AG20443 (cell line): ENCODE measurements at places on chromosomes 13 and 19.
A peak's percentile ranks its signal among the peaks of the same experiment; 100 is the strongest.

DNA sequence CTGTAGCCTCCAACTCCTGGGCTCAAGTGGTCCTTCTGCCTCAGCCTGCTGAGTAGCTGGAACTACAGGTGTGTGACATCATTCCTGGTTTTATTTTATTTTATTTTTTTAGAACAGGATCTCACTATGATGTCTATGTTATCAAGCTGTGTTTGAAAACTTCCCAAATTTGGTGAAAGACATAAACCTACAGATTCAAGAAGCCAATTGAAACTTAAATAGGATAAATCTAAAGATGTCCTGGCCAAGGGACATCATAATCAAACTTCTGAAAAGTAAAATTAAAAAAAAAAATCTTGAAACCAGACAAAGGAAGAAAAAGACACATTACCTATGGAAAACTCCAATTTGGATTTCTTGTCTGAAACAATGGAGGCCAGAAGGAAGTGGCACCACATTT lies 23.1 kb upstream of the PDX1 start:
- no peak for DNase-seq

DNA sequence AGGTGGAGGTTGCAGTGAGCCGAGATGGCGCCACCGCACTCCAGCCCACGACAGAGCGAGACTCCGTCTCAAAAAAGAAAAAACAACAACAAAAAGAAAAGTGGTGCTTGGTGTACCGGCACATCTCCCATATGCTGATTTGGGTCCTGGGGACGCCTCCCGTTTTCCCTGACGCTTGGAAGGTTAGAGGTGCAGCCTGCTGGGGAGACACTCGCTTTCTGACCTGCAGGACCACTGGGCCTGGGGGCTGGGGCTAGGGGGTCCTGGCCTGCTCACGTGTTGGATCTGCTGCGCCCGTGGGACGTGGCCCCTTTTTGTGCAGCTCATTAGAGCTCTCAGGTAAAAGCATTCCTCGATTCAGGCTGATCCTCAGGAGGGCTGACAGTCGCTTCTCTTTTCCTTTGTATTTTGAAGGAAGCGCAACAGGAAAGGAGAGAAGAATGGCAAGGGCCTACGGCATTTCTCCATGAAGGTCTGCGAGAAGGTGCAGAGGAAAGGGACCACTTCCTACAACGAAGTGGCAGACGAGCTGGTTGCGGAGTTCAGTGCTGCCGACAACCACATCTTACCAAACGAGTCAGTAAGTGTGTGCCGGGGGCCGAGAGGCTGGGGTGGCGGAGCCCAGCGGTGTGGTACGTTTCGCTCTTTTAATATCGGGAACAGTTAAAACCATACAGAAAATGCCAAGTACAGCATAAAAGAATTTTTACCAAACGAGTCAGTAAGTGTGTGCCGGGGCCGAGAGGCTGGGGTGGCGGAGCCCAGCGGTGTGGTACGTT lies 25.1 kb downstream of the ATP4B start:
- no peak for DNase-seq

GRCh38 chr19:1744133-1744665 lies 9.1 kb upstream of the ONECUT3 start:
- no peak for DNase-seq

DNA sequence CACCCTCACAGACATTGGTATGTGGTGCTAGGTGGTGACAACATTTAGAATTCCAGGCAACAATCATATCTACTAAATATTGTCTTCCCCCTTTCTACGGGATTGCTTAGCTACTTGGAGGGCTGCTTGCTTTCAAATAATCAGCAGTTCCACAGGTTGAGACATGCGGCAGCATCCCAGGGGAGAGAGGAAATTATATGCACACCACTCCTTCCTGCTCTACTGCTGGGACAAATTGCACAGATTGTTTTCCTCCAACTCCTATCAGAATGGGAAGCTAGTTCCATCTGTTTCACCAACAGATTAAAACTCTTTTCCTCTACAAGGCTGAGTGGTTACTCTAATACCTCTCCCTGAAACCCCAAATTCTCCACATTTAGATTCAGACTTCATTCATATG lies 275.4 kb downstream of the DNAJC15 start:
- DNase-seq, result no peak

DNA sequence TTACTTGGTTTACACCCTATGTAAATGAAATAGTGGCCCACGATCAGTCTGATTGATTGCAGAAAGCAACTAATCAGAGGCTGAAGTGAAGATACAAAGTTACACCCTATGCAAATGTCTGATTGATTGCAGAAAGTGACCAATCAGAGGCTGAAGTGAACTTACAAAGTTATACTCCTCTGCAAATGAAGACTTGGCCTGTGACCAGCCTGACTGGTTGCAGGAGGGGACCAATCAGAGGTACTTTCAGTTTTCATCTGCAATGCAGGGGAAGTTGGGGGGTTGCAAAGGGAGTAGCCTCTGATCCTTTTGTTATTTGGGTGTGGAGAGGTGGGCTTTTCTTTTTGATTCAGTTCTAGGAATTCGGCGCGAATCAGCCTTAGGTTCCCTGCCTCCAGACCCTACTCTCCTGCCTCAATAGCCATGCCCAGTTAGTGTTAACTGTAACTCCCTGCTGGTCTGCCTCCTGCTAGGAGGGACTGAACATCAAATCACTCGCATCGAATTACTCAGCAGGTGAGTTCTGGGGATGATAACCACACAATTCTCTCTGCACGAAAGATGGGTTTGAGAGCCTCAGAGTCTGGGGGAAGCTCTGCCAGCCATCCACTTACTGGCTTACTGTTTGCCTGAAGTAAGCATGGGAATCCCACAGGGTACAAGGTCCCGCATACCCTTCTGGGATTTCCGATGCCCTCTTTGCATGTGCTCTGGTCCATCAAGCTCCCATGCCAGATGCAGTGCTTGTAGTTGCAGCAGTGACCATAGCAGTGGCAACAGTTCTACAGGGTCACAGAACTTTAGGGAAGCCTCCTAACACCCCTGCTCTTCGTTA lies 7.5 kb downstream of the ARL11 start:
- DNase-seq, result no peak

DNA sequence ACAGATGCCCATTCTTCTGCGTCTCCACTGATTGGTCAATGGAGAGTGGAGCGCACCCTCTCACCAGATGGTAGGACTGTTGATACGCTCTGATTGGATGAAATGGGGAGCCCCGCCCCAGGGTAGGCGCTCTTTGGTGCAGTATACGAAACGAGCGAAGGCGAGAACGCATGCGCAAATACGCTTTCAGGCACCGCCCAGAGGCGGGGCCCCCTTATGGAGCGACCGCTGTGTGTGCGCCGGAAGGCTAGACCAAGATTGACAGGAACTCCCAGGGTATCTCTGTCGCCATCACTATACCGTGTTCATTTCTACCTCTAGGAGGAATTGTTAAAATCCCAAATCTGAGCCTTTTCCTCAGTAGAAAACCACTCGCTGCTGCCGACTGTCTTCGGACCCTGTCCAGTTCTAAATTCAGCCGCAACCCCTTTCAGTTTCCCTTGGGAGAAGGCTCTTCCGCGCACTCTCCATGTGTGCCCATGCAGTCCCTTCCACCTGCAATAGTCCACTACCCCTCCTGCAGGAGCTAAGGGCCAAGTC lies 720 bp upstream of the HNRNPL start:
- peak; percentile 95 for DNase-seq

- no peak for DNase-seq
These were observed 201.8 kb downstream of the LHFPL6 start for GRCh38 chr13:39401046-39401705.

- no peak for DNase-seq
These were observed 41.1 kb downstream of the ZNF729 start for GRCh38 chr19:22327321-22327720.

- no peak for DNase-seq
These were observed 32.5 kb upstream of the C1QTNF9 start for GRCh38 chr13:24276861-24277260.

- no peak for DNase-seq
These were observed 10.2 kb downstream of the WDFY2 start for GRCh38 chr13:51594432-51594831.

DNA sequence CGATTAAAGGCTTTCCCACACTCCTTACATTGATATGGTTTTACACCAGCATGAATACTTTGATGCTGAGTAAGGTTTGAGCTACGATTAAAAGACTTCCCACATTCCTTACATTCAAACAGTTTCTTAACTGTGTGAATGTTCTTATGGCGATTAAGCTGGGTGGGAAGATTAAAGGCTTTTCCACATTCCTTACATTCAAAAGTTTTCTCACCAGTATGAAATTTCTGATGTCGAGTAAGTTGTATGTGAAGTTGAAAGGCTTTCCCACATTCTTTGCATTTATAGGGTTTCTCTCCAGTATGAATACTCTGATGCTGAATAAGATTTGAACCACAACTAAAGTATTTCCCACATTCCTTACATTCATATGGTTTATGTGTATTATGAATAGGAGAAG lies 20.0 kb downstream of the ZNF780B start:
- no peak for DNase-seq

DNA sequence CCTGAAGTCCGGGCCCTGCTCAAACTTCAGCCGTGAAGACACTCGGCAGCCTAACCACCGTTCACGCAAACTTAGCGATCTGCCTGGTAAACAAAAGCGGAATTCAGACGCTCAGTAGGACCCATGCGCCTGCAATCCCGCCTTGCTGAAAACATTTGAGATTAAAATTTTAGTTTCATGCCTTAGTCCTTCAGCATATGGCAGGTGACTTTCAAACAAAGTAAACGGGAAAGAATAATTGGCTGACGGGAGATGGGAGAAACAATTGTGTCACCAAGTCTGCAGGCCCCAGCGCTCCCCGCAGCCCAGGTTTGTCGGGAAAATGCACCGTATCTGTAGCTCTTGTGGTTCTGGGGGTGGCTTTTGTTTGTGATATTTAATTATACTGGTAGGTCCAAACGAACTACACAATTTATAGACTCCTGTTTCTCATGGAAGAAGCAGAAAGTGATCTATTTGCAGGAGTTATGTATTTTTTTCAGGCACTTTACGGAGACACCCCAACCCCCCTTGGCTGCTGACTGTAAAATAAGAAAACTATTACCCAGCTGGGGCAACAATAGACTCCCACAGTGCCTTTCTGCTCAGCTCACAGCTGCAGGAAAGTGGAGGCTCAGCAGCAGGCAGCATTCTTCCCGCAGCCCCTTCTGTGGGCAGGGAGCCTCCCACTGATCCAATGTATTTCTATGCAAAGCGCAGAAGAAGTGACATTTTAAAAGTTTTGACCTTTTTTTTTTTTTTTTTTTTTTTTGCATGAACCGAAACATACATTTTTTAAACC lies 94.8 kb downstream of the SOX1 start:
- DNase-seq, result no peak

DNA sequence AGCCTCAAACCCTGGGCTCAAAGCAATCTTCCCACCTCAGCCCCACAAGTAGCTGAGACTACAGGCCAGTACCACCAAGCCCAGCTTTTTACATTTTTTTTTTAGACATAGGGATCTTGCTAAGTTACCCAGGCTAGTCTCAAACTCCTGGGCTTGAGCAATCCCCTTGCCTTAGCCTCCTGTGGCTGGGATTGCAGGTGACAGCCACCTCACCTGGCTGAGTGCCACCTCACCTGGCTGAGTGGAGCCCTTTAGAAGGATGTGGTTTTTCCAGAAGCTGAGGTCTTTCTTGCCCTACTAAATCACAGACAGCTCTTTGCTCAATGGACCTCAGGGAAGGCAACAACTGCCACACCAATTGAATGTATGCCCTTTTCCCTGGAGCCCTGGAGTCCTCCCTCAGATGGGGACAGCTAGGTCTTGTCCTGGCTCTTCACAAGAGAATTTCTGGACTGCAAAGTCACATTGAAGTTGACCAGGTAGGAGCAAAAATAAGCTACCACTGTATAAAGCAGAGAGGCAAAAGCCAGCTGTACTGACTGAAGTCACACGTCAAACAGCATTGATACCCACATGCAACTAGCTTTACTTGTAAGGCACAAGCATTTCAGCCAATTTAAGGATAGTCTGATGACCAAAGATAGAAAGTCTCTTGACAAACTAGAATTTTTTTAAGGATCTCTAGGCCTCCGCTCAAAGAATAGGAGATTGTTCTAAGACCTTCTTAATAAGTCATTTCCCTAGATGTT lies 14.0 kb downstream of the PDX1 start:
- no peak for DNase-seq

- no peak for DNase-seq
These were observed 104.2 kb downstream of the SLITRK6 start for GRCh38 chr13:85694992-85695391.

GRCh38 chr19:3357271-3357991 lies 9.0 kb upstream of the NFIC start:
- no peak for DNase-seq

GRCh38 chr19:58509731-58510083 lies 2.1 kb downstream of the SLC27A5 start:
- DNase-seq, result no peak

DNA sequence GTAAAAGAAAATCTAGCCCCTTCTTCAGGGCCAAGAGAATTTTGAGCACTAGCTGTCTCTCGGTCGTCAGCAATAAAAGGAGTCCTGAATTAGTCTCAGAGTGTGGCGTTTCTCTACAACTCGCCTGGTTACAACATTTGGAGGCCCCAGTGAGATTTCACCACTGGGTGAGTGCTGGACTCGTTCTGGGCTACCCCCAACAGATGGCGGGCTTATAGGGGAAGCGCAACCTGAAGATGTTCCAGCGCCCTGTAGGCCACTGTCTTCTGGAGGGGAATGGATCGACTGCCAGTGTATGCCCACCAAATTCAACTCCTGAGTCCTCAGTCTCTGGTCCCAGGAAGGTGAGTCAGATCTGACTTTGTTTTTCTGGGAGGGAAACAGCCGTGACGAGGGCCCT lies 11.7 kb upstream of the ZNF181 start:
- no peak for DNase-seq

- DNase-seq, result peak; percentile 33
These were observed 6.4 kb upstream of the ERCC5 start for GRCh38 chr13:102839462-102839861.

GRCh38 chr13:30395192-30396158 lies 26.8 kb upstream of the UBE2L5 start:
- DNase-seq, result peak; percentile 84

DNA sequence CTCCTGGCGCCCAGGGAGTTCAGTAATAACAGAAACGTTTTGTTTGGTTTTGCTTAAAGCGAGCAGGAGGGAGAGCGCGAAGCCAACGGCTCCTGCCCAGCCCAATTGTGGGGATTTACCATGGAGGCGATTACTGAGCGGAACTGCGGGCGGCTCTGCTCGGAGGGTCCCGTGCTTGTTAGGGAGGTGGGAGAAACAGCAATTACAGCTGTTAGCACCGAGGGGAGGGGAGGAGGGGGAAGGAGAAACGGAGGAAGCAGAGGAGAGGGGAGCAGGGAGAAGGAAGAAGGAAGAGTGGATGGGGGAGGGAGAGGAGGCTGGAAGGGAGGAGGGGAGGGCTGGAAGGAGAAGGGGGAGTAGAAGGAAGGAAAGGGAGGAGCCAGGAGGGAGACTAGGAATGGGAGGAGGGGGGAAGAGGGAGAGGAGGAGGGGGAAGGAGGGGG lies 7.7 kb upstream of the ONECUT3 start:
- DNase-seq, result no peak

DNA sequence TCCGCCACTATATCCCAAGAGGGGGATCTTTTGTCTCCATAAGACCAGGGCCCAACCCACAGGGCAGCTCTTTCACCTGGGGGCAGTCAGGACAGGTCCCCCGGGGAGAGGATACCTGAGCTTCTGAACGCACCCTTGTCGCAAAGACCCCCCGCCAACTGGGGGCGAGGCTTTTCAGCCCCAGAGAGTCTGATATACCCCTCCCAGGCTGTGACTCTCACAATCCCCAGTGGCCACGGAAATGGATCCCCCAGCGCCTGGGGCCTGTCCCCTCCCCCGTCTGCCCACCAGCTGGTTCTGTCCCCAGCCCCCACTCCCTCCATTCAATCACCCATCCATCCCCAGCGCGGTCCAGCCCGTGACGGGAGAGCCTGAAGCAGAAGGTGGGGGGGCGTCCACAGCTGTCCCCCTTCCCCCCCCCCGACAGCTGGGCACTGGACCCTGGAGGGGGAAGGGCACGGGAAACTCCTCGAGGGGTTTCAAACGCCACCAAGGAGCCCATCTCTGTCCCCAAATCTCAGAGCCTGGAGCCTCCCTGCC lies 823 bp downstream of the DOCK6 start:
- no peak for DNase-seq
